ENCODE measurements at places on chromosomes 1 and 21. TPM values are rescaled to one million over a fixed set of nuclear protein-coding genes. Genes with fewer than 3 reads are reported as not detected.
A peak's percentile ranks its signal among the peaks of the same experiment; 100 is the strongest.

The KCNAB2 gene
- total RNA-seq = 18.7 TPM

The TARS2 gene
- 5.6 TPM for total RNA-seq

The FCMR gene
- 1.7 TPM for total RNA-seq

The XCL1 gene
- total RNA-seq = not detected

The CLIC4 gene
- total RNA-seq = 416 TPM

The RAP1GAP gene
- not detected for total RNA-seq

The CRNN gene
- total RNA-seq = not detected

The VSIG8 gene
- 0.37 TPM for total RNA-seq

The EFNA1 gene
- 58.5 TPM for total RNA-seq

GRCh38 chr1:183778568-183779433 is 26.1 kb upstream of the RGL1 start:
- no peak for DNase-seq

DNA sequence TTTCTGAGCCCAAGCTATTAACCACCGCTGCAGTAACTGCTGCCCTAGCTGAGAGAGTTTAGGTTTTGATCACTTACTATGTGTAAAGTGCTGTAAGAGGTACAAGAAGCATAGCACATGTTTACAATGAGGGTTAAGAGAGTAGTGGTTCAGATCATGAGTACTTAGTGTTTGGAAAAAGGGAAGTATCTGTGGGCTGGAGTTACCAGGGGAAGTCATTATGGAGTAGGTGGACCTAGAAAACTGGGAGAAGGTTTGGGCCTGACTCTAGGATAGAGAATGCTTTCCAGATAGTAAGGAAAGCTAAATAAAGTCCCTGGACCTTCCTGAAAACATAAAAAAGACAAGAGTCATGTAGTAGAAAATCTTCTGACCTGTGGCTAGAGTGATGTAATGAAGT is 149.6 kb upstream of the PLXNA2 start:
- DNase-seq = no peak

DNA sequence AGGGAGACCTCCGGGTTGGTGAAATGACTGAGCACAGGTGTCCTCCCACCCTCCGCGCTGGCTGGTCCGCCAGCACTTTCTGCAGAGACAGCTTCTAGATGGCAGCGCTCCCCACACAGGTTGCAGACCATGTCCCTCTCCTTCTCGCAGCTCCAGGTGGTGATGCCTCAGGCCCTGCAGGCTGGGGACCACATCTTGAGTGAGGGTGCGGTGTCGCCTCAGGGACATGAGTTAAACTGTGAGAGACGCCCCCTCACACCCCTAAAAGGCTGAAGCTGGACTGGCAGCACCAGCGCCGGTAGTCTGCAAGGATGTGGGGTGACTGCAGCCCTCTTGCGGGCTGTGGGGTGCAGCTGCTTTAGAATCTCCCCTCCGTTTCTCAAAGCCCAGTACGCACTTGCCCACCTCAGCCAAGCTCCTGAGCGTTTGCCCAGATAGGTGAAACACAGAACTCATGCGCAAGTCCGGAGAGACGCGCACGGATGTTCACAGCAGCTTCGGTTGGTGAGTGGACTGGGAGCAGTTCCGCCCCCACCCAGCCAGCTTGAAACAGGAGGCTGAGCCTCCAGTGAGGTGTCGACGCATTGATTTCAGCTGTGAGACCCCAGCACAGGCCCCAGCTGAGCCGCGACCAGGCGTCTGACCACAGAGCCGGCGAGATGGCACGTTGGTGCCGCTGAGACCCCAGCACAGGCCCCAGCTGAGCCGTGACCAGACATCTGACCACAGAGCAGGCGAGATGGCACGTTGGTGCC is 28.6 kb downstream of the COL6A1 start:
- DNase-seq = no peak

GRCh38 chr21:21373969-21374368 is 375.8 kb downstream of the NCAM2 start:
- DNase-seq = no peak

DNA sequence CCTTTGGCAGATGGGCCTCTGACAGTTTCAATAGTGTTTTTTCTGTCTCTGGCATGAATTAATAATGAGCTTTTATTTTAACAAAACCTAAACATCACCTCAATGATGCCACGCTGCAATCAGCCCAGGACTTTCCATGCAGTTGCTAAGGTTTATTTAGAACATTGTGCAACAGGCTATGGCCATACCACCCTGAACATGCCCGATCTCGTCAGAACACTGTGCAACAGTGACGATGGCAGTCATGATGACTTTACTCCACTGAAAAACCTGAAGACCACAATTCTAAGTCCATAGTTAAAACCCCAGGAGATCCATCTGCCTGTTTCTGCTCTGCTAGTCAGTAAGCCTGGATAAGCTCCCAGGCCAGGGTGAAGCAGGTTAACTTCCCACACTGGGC is 310.0 kb downstream of the PBX1 start:
- no peak for DNase-seq

DNA sequence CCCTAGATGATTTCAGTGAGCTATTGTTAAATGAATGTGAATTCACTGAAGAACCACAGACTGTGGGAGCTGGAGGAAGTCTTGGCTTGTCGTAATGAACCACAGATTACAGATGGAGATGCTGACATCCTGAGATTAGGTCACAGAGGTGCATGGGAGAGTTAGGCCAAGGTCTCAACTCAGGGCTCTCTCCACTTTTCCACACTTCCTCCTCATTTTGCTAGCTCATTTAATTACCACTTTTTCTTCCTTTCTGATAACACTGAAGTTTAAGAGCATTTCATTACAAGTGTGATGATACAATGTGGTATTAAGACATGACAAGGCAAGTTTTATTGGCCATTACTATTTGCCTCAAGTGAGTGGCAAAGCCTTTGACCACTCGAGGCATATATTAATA is 30.8 kb downstream of the ST6GALNAC3 start:
- DNase-seq = no peak

DNA sequence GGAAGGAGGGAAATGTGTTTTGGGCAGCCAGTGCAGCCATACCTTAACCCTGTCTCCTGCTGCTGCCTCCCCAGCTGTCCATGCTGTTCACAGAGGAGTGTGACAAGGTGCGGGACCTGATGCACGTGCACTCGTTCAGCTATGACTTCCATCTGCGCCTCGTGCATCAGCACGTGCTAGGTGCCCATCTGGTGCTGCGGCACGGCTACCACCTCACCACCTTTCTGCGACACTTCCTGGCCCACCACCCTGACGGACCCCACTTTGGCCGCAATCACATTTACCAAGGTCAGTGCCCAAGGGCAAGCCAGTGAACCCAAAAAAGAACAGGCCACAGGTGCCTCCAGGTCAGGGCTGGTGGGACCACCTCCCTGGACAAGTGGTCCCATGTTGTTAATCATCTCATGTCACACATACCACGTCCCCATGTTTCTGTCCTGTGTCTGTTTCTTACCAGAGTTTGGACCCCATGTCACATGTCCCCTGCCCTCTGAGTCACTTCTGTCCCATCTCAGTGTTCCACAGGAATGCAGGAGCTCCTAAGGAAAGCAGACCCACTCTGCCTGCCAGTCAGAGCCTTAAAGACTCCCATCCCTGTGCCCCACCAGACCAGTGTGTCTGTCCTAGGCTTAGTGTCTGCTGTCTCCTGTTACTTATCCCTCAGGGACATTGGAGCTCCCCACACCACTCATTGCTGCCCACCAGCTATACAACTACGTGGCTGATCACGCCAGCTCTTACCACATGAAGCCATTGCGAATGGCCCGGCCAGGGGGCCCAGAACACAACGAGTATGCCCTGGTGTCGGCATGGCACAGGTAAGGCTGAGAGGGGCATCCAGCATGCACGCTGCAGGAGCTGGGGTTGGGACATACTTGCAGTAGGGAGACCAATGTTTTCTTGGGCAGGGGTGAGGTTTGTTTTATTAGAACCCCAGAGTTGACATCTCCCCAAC is 6.6 kb downstream of the HYI start:
- DNase-seq = peak; percentile 12

- no peak for DNase-seq
Measured at GRCh38 chr21:42248783-42249597, 30.1 kb downstream of the ABCG1 start.

DNA sequence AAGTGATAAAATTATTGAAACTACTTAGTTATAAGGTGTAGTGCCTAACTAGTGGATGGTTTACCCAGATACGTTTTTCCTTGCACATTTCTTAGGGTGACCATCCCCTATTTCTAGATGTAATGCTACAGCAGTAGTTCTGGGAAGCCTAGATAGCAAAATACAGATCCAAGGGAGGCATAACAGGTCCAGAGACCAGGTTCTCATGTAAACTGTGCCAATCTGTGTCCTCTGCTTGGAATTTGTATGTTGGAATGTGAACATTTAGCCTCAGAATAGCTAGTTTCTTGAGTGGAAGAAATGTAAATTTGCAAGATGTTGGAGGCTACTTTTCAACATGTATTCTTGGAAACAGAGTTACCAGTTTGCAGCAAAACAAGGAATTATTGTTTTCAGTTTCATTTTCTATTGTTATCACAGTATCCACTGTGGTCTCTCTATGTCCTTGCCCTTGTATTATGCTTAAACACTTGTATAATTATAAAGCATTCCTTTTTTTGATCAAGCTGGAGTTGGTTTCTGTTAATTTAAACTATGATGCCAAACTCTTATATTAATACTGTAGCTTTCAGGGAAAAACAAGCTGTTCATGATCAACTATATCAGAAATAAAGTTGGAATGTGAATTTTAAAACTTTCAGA is 102.0 kb upstream of the BRINP3 start:
- no peak for DNase-seq

DNA sequence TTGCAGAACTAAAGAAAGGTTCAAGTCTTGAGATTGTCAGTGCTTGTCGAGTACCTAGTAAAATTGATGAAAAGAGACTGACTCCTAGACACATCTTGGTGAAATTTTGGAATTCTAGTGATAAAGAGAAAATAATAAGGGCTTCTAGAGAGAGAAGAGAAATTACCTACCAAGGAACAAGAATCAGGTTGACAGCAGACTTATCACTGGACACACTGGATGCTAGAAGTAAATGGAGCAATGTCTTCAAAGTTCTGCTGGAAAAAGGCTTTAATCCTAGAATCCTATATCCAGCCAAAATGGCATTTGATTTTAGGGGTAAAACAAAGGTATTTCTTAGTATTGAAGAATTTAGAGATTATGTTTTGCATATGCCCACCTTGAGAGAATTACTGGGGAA is 16.3 kb downstream of the L1TD1 start:
- no peak for DNase-seq

- no peak for DNase-seq
Measured at GRCh38 chr1:47752559-47752958, 244.6 kb downstream of the TRABD2B start.

DNA sequence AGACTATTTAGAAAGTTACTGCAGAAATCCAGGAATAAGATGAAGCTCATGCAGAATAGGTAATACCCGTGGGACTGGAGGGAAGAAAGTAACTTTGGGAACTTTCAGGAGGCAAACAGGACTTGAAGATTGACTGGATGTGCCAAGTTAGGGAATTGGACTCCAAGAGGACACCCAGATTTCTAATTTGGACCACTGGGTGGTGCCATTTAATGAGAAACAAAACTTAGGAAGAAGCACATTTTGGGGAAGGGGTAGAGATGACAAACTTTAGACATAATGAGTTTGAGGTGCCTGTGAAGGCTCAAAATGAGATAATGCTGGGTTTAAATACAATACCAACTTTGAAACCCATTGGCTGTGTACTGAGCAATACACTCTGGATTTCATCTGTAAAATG is 3.3 kb upstream of the B4GALT3 start:
- no peak for DNase-seq

- DNase-seq = no peak
Measured at GRCh38 chr1:17460219-17460618, 20.7 kb upstream of the RCC2 start.

GRCh38 chr1:1437904-1438376 is 2.5 kb downstream of the VWA1 start:
- DNase-seq = no peak

GRCh38 chr1:66342707-66343106 is 191.2 kb upstream of the SGIP1 start:
- no peak for DNase-seq

DNA sequence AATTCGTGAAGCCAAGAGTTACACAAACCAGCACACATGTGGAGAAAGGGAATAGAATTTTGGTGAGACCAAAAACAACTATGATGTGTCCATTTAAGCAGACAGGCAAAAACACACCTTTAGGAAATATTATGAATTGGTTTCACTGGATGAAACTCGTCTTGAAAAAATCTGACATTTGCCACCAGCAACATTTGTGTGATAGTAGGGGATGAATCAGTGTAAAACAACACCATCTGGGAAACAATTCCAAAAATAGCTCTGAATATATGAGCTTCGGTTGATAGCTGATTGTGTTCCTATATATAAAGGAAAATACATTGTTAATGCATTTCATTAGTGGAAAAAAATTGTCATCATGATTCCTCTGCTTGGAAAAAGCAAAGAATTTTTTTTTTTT is 327.8 kb downstream of the PAPPA2 start:
- no peak for DNase-seq

- DNase-seq = no peak
Measured at GRCh38 chr21:45146801-45147200, 72.4 kb downstream of the ADARB1 start.

DNA sequence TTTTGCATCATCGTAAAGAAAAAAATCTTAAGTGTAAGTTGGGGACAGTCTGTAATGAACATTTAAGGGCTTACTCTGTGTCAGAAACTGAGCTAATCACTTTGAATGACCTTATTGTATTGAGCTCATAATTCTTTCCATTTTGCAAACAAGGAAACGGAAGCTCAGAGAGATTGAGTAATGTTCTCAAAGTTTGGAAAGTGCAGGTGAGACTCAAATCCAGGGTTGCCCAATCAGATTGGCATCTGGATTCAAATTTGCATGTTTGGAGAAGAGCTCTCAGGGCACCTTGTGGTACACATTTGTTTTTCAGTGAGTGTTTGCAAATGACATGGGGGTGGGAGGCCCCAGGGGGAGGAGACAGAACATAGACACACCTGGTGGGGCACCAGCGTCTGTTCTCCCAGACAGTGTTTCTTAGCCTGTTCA is 8.0 kb downstream of the ALPL start:
- DNase-seq = no peak

DNA sequence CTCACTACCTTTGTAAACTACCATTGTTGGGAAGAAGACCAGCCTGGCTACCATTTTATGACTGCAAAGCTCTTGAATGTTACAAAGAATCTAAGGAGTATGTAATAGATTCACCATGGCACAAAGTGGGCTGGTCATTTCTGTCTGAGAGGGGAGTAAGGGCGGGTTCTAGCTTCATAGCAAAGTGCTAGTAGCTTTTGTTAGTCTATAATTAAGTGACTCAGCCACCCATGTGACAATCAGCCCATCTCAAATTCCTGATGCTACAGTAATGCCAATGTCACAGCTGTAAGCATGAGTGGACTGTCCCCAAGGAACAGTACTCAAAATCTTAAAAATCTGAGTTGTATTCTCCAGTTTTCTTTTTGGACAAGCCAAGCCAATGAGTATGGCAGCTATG is 15.4 kb upstream of the OTUD3 start:
- DNase-seq = no peak

All from uterus (tissue), 4 donors.